ENCODE measurements at places on chromosomes 1 and 21. TPM values are rescaled to one million over a fixed set of nuclear protein-coding genes. Genes with fewer than 3 reads are reported as not detected.

The FCRLB gene
- 0.19 TPM for total RNA-seq

DNA sequence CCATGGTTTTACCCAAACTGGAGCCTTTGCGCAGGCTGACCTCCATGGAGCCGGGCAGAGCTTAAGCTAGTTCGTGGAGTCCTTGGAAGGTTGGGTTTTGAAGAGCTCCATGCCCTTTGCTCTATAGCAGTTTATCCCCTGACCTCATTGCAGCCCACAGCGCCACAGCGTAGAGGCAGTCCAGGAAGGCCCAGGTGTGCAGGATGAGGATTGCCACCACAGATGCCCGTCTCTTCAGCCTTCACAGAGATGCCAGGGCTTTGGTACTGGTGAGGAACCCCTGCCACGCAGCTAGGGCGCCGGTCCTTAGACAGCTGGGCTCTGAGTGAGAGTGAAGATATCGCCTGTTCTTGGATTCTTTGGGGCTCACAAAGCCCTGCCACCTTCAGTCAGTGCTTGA lies 138.6 kb downstream of the PEX14 start:
- DNase-seq: no peak

GRCh38 chr1:88453295-88453694 lies 230.8 kb upstream of the PKN2 start:
- DNase-seq: no peak

GRCh38 chr1:91790392-91790791 lies 95.6 kb downstream of the TGFBR3 start:
- no peak for DNase-seq

GRCh38 chr1:119084798-119085197 lies 55.7 kb downstream of the WARS2 start:
- no peak for DNase-seq

DNA sequence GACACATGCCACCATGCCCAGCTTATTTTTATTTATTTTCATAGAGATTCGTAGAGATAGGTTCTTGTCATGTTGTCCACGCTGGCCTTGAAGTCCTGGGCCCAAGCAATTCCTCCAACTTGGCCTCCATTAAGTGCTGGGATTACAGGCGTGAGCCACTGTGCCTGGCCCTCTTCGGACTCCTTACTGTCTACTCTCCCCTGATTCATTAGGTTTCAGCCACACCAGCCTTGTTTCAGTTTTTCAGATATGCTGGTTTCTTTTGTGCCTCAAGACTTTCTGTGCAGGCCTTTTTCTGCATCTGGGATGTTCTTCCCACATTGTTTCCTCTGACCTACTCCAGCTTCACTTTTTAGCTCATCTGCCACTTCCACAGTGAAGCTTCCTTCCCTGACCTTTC lies 85.4 kb downstream of the CACNA1E start:
- DNase-seq: no peak

GRCh38 chr1:73326663-73327062 lies 871.3 kb downstream of the LRRIQ3 start:
- no peak for DNase-seq
